A549 treated with RU486 at 1 μM for 4 hours (cell line): ENCODE measurements at places on chromosomes 11 and 22. TPM values are rescaled to one million over a fixed set of nuclear protein-coding genes. Genes with fewer than 3 reads are reported as not detected.

PAMR1 gene
- total RNA-seq: 0.06 TPM in 1 of 5 replicates, not detected in the others

CECR2 gene
- total RNA-seq: 0.05 to 0.16 TPM (median 0.08 TPM) in 5 replicates

NAALADL1 gene
- not detected in 5 replicates for total RNA-seq

SCARF2 gene
- total RNA-seq: 0.55 to 1.3 TPM (median 0.84 TPM) in 5 replicates

TMA7B gene
- not detected in 5 replicates for total RNA-seq

TSGA10IP gene
- total RNA-seq: not detected in 5 replicates

MUC2 gene
- 0.05 to 0.93 TPM (median 0.15 TPM) in 5 replicates for total RNA-seq

TREH gene
- not detected in 5 replicates for total RNA-seq

BDNF gene
- 5.6 to 9.5 TPM (median 7.5 TPM) in 5 replicates for total RNA-seq

GGTLC2 gene
- not detected in 5 replicates for total RNA-seq

FAM227A gene
- 0.42 to 0.75 TPM (median 0.71 TPM) in 5 replicates for total RNA-seq
